Activated CD4-positive, alpha-beta memory T cell treated with anti-CD3 and anti-CD28 coated beads, Interleukin-2, amount 10 ng/mL, durations not matched to agents 7 days and 5 days (primary cell): ENCODE measurements at places on chromosomes 1 and 21. TPM values are rescaled to one million over a fixed set of nuclear protein-coding genes. Genes with fewer than 3 reads are reported as not detected.
A peak's percentile ranks its signal among the peaks of the same experiment; 100 is the strongest.

DNA sequence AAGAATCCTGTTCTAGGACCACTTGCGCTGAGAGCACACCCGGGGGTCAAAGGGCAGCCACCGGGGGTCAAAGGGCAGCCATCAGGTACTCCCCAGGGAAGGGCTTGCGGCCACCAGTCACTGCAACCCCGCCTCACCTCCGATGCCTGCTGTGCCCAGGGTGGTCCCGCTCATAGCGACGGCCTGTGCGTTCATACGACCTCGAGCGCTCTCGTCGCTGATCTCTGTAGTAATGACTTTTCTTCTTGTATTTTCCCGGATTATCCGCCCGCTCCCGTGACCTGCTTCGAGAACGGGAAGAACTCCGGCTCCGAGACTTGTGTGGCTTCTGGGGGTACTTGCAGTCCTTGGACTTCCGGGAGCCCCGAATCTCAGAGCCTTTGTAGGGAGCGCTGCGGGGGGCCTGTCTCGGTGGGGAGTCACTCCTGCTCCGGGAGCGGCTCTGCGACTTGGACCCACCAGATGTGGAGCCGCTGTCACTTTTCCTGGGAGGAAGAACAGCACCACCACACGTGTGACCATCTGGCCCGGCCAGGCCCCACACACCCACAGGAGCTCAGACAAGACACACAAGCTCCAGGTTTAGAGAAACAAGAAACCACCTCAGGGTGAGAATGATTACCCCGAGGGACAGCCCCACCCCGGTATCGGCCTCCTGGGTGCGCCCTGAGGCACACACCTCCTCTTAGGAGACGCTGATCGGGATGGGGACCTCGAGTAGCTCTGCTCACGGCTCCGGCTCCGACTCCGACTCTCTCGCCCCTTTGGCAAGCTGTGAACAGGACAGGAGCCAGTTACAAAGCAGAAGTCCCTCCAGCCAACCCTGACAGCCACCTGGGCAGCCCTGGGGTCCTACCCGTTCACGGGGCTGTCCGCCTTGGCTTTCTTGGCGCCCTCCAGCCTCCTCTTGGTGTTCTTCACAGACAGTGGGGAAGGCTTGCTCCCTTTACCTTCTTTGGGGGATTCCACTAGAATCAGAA, 11.7 kb downstream of the CCNL2 start:
- peaks cover 1% of the 10 kb centered on the region for H3K4me1 ChIP-seq
- H3K4me3 ChIP-seq: no peak overlapping the region
- H3K27me3 ChIP-seq: no peaks in the 10 kb centered on the region
- H3K27ac ChIP-seq: no peak overlapping the region
- peaks cover 62% of the 10 kb centered on the region for H3K36me3 ChIP-seq

- H3K27ac ChIP-seq: no peak overlapping the region
- DNase-seq: no peak
- H3K36me3 ChIP-seq: no peaks in the 10 kb centered on the region
Measured at GRCh38 chr1:14254251-14254650, 344.2 kb upstream of the KAZN start.

DNA sequence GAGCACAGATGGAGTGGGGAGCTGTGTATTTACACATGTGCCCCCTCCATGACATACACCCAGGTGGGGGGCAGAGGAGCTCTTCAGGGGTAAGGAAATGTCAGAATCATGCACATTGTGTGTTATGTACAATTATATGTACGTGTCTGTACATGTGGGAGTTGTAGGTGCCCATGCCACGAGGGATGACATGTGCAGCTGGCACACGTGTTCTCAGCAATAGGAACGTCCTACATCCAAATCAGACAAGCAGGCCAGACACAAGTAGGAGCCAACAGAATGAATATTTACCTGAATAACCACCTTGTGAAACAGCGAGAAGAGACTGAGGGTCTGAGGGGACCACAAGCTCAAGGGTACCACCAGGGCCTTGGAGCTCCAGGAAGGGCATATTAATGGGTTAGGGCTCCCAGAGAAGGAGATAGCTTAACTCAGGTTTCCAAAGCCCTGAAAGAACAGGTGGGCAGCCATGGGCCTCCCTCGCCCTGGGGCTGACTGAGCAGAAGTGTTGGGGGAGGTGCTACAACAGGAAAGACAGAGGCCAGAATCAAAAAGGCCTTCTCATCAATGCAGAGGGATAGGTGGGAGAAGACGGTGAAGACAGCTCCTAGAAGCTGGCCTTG, 3.2 kb downstream of the COL16A1 start:
- peaks cover 22% of the 10 kb centered on the region for H3K27me3 ChIP-seq
- DNase-seq: no peak
- H3K4me3 ChIP-seq: no peak overlapping the region
- no peak overlapping the region for H3K27ac ChIP-seq
- H3K36me3 ChIP-seq: no peaks in the 10 kb centered on the region

DNA sequence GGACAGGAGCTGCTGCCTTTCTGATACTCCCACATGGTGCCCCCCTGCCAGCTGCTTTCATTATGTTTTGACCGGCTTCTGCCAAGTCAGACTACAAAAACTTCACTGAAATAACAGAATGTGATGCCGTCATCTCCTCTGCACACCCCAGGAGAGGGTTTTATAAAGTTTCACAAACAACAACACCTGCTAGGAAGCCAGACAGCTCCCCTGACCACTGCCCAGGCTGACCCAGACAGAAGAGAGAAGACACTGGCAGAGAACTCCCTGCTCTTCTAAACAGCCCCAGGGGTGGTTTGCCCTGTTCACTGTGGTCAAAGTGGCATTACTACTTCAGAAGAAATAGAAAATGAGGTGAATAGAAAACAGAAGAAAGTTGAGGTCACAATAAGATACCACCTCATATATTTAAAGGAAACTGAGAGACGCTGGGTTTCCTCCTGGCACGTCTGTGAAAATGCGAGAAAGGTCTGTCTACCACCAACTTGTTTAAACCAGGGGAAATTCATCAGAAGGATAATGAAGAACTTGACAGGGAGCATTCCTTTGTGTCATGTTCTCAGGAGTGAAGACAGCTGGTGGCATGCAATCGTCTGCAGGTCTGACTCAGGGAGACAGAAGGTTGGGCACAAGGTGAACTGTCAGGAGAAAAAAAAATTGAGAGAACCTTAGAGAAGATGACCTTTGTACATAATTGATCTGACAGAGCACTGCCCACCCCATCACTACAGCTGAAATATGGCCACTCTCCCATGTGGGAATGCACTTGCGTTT, 119.0 kb upstream of the NFIA start:
- DNase-seq: no peak
- no peaks in the 10 kb centered on the region for H3K36me3 ChIP-seq
- H3K27me3 ChIP-seq: peaks cover 7% of the 10 kb centered on the region
- H3K4me3 ChIP-seq: no peak overlapping the region
- H3K4me1 ChIP-seq: no peaks in the 10 kb centered on the region

DNA sequence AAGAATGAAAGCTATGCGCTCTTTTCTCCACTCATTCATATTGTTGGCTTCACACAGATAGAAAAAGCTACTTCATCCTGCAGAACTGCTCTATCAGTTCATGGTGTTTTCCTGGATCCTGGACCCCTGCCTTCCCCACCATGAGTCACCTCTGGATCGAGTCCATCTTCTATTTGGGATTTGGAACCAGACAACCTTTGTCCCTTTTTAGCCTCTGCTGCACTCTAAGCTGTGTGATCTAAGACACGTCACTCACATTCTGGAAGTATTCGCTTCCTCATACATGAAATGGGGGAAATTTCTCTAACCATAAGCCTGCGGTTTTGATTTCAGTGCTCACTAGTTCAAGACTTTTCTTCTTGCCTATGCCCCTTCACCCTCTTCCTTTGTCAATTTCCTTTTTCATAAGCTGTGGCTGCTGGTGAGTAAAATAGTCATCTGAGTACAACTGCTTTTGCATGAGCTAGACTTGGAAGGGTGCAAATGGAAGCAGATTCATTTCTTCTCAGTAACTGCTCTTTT, 14.1 kb upstream of the DEGS1 start:
- H3K27me3 ChIP-seq: peaks cover 2% of the 10 kb centered on the region
- peaks cover 14% of the 10 kb centered on the region for H3K36me3 ChIP-seq
- no peak for DNase-seq

DNA sequence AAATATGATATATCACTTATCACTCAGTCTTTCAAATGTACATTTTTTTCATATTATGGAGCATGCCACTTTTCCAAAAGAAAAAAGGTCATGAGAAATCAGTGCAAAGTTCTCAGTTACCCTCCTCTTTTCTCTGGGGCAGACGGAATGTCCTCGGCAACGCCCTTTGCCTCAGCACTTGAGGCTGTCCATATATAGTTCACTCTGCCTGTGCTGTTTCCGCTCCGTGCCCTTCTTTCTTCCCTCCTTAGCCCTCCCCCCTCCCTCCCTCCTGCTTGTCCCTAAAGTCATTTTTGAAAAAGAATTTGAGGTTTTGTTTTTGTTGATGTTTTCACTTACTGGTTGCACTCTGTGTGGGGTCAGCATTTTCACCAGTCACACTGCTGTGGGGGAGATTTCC, 5.4 kb downstream of the BARHL2 start:
- H3K4me1 ChIP-seq: peaks cover 1% of the 10 kb centered on the region
- H3K36me3 ChIP-seq: peaks cover 11% of the 10 kb centered on the region
- no peak overlapping the region for H3K4me3 ChIP-seq
- H3K27ac ChIP-seq: no peak overlapping the region

GRCh38 chr1:16957731-16958130, 22.7 kb downstream of the MFAP2 start:
- no peak overlapping the region for H3K27ac ChIP-seq
- H3K36me3 ChIP-seq: no peaks in the 10 kb centered on the region
- peaks cover 13% of the 10 kb centered on the region for H3K4me1 ChIP-seq

- no peak for DNase-seq
- H3K4me1 ChIP-seq: no peaks in the 10 kb centered on the region
- H3K27ac ChIP-seq: no peak overlapping the region
- peaks cover 18% of the 10 kb centered on the region for H3K27me3 ChIP-seq
- H3K4me3 ChIP-seq: no peak overlapping the region
Measured at GRCh38 chr1:183244466-183244865, 58.4 kb downstream of the LAMC2 start.

- peak overlapping the region; percentile 100 for H3K4me3 ChIP-seq
- peak; percentile 72 for DNase-seq
- H3K4me1 ChIP-seq: peaks cover 56% of the 10 kb centered on the region
- peak overlapping the region; percentile 100 for H3K27ac ChIP-seq
- H3K36me3 ChIP-seq: peaks cover 44% of the 10 kb centered on the region
- no peaks in the 10 kb centered on the region for H3K27me3 ChIP-seq
Measured at GRCh38 chr1:193058529-193059281, 455 bp downstream of the UCHL5 start.

- DNase-seq: no peak
- H3K36me3 ChIP-seq: peaks cover 75% of the 10 kb centered on the region
- no peak overlapping the region for H3K4me3 ChIP-seq
- H3K27ac ChIP-seq: peak overlapping the region; percentile 61
- no peaks in the 10 kb centered on the region for H3K27me3 ChIP-seq
Measured at GRCh38 chr1:156804572-156805243, 11.9 kb downstream of the SH2D2A start.

- DNase-seq: peak; percentile 14
- no peaks in the 10 kb centered on the region for H3K27me3 ChIP-seq
- no peaks in the 10 kb centered on the region for H3K36me3 ChIP-seq
- no peak overlapping the region for H3K4me3 ChIP-seq
Measured at GRCh38 chr1:227891223-227891954, 56.3 kb downstream of the WNT9A start.

DNA sequence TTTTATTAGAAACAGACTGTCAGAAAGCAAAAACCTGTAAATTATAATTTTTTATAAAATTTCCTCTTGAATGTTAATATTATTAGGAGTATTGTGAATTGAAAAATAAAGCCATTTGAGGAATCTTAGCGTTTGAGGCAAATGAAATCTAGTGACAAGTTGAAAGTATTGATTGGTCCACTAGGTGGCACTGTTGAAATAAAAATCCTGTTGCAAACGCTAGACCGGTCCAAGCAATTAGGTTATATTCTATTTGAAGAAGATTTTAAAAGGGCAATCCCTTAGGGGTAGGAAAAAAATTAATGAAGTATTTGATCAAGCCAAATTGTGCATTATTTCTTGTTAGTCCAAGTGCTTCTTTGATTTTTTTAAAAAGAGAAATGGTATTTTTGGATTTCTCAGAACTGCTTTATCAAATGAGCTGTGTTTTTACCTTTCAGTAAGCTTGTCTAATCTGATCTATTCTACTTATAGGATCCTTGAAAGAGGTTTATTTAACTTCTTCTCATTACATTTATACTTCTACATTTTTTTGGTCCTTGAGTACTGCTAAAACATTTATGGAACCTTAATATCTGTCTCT, 57.7 kb downstream of the ATG4C start:
- H3K27ac ChIP-seq: no peak overlapping the region
- no peaks in the 10 kb centered on the region for H3K36me3 ChIP-seq
- no peaks in the 10 kb centered on the region for H3K27me3 ChIP-seq
- DNase-seq: no peak

GRCh38 chr1:187763976-187764375, 935.2 kb downstream of the PLA2G4A start:
- H3K4me1 ChIP-seq: no peaks in the 10 kb centered on the region
- no peaks in the 10 kb centered on the region for H3K27me3 ChIP-seq
- H3K4me3 ChIP-seq: no peak overlapping the region
- no peaks in the 10 kb centered on the region for H3K36me3 ChIP-seq
- DNase-seq: no peak
- H3K27ac ChIP-seq: no peak overlapping the region

DNA sequence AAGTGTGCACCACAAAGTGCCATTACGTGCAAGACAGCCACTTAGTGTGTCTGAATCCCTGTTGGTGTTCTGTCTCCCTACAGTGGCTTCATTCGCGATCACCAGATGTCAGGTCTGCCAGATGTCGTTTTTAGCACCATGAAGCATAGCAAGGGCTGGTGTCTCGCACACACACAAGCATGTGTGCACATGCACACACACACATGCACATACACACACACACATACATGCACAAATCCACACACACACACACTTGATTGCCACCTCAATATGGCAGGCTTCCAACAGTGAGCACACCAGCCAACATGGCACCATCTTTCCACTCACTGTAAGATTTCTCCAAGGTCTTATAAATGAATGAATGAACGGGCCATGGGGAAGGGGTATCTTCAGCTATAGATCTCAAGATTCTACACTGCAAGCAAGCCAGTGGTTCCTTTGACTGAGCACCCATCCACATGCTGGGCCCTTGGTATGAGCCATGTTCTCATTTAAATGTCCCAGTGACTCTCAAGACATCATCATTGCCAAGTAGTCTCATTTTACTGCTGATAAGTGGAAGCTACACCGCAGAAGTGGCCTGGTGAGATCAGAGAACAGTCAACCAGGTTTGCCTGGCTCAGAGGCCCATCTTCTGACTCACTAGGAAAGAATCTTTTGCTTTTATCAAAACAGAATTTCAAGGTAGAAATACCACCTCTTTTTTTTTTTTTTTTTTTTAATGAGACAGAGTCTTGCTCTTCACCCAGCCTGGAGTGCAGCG, 84.9 kb downstream of the SIM2 start:
- H3K27ac ChIP-seq: no peak overlapping the region
- no peak overlapping the region for H3K4me3 ChIP-seq
- no peaks in the 10 kb centered on the region for H3K27me3 ChIP-seq

The TSTD1 gene
- 63.8 TPM for total RNA-seq

The S100A2 gene
- 1.2 TPM for total RNA-seq

The ZNF124 gene
- total RNA-seq: 14.6 TPM

The GRIK3 gene
- total RNA-seq: not detected

The KLHDC7A gene
- total RNA-seq: not detected

The HSF2BP gene
- 0.15 TPM for total RNA-seq

The PRR9 gene
- total RNA-seq: not detected
